Stimulated activated CD4-positive, alpha-beta T cell treated with anti-CD3 and anti-CD28 coated beads, TNF-alpha, amount 100 ng/mL, for 4 hours (primary cell): ENCODE measurements at places on chromosomes 1 and 21.

DNA sequence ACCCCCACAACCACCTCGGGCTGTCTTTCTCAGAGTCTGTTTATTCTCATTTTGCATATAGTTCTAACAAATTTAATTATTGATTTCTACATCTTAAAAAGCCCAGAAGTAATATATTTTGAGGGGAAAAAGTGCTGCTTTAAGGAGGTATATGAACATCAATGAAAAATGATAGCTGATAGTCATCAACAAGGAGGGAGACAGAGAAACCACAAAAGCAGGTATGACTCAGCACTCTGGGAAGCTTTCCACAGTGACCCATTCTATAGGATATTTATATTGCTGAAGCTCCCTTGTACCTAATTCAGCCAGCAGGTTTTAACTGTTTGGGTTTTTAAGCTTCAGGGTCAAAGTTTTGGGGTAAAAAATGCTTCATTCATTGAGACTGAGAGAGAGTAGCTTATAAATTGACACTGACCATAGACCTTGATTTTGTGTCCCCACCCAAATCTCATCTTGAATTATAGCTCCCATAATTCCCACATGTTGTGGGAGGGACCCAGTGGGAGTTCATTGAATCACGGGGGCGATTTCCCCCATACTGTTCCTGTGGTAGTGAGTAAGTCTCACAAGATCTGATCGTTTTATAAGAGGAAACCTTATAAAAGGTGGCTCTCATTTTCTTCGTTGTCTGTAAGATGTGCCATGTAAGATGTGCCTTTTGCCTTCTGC is 27.4 kb downstream of the VANGL1 start:
- no peak for DNase-seq

DNA sequence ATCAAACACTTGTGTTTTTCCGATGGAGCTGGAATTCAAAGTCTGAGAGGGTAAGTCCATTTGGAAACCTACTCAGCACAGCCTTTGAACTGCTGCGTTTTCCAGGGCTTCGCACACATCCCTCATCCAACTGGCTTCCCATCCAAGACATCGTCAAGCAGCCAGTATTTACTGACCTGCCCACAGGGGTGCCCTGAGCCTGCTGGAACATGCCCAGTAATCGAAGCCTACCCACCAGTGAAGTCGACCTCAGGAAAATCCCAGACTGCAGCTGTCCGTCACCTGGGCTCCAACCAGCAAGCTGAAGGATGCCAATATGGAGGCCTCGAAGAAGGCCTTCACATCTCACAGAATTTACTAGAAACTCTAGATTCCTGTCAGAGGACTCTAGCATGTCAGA is 261.6 kb downstream of the PLPP3 start:
- no peak for DNase-seq

DNA sequence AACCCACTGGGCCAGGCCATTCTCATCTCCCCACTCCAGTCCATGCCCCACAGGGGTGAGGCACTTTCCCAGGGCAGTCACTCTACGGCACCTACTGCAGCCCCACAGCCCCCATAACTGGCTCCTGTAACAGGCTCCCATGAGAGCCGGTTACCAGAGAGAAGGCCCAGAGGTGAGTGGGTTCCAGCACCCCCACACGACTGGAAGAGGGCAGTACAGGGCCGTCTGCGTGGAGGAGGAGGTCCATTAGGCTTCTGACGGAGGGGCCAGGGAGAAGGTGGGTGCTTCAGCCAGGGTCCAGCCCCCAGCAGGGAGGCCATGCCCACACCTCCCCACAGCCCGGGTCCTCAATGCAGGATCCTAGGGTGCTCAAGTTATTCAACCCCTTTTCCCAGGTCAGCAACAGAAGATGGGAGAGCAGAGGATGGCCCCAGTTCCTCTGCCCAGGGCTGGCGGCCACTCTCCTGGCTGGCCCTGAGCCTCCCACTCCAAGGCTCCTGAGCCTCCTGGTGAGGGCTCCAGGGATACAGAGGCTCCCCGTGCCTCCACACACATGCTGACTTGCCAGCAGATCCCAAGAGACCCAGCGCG is 1.6 kb downstream of the ACAP3 start:
- DNase-seq, result no peak

GRCh38 chr1:236269439-236269838 is 12.3 kb downstream of the ERO1B start:
- no peak for DNase-seq

DNA sequence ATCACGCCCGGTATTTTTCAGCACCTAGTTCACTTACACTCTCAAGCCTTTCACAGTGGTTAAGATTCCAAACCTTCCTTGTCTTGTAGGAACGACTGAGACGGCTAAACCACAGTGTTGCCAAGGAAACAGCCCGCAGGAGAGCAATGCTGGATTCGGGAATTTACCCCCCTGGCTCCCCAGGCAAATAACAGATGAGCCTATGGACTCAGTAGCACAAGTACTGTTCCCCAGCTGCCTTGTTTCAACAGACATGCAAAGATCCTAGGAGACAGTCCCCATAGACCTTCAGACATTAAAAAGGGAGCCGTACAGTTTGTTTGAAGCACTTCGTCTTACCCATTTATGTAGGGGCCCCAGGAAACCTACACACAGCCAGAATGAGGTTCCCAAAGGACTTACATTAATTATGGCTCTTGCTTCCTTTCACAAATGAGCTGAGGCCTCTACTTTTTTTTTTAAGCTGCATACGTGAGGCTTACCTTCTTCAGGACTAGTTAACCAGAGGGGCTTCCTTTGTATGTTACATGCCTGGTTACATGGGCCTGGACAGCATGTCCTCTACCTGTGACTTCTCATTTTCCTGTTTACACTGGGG is 2.7 kb downstream of the SNAPIN start:
- no peak for DNase-seq

DNA sequence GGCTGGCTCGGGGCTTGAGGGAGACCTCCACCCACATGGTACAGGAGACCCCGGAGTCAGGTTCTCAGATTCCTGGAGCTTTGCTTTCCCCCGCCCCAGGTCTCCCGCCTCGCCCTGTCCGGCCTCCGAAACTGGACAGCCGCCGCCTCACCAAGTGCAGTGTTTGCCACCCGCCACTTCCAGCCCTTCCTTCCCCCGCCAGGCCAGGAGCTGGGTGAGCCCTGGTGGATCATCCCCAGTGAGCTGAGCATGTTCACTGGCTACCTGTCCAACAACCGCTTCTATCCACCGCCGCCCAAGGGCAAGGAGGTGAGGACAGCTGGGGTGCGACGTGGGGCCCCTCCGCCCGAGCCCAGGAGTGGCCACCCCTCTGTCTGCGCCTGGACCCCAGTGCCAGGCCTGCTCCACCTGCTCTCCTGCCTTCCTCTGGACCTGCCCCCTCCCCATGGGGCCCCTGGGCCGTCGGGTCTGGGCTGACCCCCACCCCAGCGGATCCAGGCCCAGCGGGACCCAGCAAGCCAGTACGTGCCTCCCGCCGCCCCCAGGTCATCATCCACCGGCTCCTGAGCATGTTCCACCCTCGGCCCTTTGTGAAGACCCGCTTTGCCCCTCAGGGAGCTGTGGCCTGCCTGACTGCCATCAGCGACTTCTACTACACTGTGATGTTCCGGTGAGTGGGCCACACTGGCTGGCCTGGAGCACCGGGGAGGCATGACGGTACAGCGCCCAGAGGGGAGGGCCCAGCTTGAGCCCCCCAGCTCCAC is 8.7 kb downstream of the SELENON start:
- DNase-seq, result no peak

GRCh38 chr21:35096959-35097358 is 47.9 kb upstream of the RUNX1 start:
- DNase-seq, result no peak

DNA sequence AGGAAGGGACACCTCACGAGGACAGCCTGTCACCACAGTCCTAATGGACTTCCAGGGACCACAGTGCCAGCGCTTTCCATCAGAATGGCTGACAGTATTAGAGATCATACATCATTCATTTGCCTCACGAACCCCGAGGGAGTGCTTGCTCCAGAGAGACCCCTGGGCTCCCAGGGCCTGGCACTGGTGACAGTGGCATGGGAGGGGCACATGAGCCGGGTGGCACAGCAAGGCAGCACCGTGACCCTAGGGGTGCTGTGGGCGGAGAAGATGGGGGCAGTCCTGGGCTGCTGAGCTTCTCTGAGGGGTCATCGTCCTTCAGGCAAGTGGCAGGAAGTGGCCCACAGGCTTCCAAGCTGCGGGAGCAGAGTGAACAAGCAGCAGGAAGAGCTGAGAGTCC is 16.4 kb upstream of the TSPEAR start:
- DNase-seq, result no peak

- DNase-seq, result no peak
Observed at GRCh38 chr1:159791461-159791860, 10.7 kb downstream of the DUSP23 start.

DNA sequence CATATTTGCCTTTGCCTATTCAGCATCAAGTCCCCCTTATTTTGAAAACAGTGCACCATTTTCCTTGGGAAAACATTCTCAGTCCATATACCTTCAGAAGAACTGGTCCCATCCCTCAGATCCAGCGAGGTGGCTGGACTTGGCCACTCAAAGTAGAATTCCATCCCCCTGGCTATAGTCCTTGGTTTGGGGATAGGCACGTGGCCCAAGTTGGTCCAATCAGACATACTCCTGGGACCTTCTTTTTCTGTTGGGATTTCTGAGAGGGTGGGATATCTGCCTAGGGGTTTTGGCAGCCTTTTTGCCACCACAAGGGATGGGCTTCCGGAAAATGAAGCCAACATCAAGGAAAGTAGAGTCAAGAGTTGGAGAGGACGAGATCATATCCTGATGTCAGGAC is 10.7 kb upstream of the MATN1 start:
- no peak for DNase-seq
